ENCODE measurements at places on chromosomes 4 and X.

GRCh38 chr4:70197842-70198241, 2.3 kb downstream of the ODAM start:
- no peak for DNase-seq

GRCh38 chr4:71711985-71712348, 71.9 kb downstream of the GC start:
- no peak for DNase-seq

DNA sequence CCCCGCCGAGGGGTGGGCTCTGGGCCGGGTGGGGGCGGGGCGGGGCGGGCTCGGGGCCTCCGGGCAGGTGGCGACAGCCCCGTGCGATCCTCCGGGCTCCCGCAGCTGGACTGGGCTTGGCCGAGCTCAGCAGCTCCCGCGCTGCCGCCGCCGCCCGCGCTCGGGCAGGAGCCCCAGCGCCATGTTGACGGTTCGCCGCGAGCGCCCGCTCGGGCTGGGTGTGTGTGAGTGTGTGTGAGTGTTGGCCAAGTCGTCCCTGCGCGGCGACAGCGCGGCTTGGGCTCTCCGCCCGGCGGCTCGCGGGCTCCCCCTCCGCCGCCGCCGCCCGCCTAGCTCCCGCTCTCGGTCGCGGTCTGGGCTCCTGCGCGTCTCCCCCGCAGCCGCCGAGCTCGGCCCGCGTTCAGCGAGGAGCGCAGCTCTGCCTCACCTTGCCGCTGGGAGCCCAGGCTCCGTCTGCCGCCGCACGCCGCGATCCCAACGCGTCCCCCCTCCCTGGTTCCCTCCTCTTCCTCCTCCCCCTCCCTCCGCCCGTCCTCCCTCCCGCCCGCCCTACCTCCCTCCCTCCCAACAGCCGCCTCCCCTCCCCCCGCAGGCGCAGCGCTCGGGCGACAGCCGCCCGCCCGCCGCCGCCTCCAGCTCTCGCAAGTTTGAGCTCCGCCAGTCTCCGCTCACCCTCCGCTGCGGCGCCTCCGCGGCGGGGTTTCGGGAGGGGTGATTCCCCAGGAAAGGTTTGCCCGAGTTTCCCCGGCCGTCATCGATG, at the start of gene BCOR:
BCOR (minus strand) TSS at position 455 of the 760 bp plus-strand sequence. CDS start 20,029 bp downstream, outside the sequence.
- DNase-seq: peak; percentile 79

- DNase-seq: no peak
These were observed 95.4 kb upstream of the FRG1 start for GRCh38 chr4:189845145-189845846.

GRCh38 chrX:137743414-137743813, 177.5 kb downstream of the ZIC3 start:
- no peak for DNase-seq

- no peak for DNase-seq
These were observed 12.2 kb upstream of the SYP start for GRCh38 chrX:49212209-49212608.

GRCh38 chr4:80878218-80878617, 152.3 kb upstream of the BMP3 start:
- DNase-seq: no peak

DNA sequence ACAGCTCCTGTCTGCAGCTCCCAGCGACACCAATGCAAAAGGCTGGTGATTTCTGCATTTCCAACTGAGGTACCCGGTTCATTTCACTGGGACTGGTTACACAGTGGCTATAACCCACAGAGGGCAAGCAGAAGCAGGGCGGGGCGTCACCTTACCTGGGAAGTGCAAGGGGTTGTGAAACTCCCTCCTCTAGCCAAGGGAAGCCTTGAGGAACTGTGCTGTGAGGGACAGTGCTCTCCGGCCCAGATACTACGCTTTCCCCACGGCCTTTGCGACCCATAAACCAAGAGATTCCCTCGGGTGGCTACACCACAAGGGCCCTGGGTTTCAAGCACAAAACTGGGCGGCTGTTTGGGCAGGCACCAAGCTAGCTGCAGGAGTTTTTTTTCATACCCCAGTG, 218.9 kb downstream of the PPP3CA start:
- DNase-seq: no peak

GRCh38 chrX:69615779-69616456, at the start of gene EDA:
Gene EDA (plus strand): TSS chrX:69616113.
- DNase-seq: peak; percentile 67

DNA sequence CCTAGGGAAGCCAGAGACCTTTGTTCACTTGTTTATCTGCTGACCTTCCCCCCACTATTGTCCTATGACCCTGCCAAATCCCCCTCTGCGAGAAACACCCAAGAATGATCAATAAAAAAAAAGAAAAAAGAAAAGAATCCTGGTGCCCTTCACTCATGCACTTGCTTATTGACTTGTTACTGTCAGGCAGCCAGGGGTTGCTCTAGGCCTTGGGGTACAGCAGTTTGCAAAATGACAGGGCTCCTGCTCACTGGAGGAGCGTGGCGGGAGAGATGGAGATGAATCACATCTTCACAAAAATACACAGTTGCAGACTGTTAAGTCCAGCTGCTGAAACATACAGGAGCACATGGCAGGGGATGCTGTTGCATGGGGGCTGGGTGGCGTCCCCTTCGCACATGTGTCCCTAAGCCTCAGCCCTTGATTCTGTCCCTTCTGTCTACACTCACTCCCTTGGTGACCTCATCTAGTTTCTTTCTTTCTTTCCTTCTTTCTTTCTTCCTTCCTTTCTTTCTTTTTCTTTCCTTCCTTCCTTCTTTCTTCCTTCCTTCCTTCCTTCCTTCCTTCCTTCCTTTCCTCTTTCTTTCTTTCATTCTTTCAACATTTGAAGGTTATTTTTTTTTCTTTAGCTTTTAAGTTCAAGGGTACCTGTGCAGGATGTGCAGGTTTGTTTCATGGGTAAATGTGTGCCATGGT, 16.9 kb upstream of the TMEM271 start:
- no peak for DNase-seq

DNA sequence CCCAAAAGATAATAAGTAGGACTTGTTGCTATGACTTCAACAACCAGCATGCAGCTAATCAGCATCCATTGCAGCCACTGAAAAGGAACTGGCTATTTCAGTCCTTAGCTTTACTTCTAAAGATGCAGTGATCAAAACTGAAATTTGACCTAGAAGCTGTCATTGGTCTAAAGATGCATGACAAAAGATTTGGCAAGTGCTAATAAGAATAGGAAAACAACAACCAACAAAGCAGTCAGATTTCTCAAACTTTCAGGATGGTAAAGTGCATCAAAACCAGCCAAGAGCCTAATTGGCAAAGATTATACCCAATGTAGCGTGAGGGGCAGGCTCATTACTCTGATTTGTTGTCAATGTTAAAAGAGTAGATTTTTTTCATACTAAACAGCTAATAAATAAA, 77.1 kb upstream of the WDR17 start:
- DNase-seq: no peak

DNA sequence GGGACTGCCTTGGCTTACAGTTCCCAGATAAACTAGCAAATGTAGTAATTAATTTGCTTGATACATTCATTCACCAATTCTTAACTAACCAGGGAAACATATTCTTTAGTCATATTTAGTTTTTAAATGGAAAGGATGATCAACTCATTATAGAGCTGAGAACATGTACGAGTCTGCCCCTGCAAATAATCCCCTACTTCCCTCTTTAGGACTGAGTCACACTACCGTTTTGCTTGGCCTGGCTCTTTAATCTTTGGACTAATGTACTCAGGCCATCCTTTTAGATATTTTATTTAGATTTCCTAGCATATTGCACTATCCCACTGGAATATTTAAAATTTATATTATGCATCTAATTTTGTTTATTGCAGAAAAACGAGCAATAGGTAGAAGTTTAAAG, 105.5 kb upstream of the LCORL start:
- no peak for DNase-seq

DNA sequence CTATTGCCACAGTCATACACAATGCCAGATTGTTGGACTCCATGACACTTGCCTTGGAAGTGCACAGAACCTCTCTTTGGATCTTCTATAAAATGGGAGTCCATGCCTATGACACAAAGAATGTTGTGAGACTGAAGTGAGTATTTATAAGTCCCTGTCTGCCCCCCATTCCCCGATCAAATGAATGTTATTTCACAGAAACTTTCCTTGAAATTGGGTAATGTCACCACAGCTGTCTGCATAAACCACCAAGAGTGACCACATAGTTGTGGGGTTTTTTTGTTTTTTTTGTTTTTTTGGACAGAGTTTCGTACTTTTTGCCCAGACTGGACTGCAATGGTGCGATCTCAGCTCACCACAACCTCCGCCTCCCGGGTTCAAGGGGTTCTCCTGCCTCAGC, 27.1 kb upstream of the REST start:
- no peak for DNase-seq

- no peak for DNase-seq
These were observed 64.2 kb upstream of the BEND4 start for GRCh38 chr4:42216664-42217063.

DNA sequence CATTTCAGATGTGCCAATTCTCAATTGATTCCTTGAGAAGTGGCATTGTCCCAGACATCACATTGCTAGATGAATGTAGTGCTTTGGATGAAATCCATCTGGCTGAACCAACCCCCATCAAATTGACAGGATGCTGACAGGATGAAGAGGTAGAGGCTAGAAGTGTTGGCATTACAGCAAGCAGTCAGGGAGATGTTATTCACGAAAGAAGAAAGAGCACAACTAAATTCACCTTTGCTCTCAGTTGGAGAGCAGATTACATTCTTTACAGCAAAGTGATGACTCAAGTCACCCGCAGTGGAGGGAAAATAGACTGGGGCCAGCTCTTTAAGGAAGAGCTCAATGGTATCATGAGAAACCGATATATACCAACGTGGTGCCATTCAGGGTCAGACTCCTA, 259.6 kb downstream of the C4orf33 start:
- DNase-seq: no peak

DNA sequence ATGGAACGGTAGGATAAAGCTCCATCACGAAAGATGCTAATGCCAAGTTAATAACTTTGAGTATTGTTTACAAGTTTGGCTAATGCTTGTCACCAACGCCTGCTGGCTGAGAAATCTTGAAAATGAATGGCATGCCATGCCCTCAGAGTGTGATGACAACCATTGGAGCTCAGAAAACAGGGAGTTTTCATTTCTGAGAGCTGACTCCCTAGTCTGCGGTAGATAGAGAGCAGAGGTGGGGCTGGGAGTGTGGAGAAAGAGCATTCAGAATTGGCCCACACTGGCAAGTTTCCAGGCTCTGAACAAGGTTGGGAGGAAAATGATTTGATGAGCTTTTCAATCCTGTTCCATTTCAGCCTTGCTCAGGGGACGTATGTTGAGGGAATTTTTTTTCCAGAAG, 183.9 kb downstream of the CPEB2 start:
- no peak for DNase-seq

DNA sequence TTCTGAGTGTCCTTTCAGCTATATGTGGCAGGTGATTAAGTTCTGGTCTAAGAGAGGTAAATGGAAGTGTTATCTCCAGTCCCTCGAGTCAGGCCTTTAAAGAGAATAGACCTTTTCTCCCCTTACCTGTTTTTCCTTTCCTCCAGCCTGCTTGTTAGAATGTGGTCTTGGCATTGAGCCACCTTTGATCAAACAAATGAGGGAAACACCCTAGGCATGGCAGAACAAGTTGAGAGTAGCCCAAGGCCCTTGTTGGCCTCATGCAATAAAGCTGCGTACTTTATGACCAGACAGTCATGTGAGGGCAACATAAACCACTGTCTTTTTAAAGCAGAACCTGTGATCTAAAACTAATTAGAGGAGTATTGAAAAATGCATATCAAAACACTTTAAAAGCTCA, 13.2 kb upstream of the IL13RA2 start:
- no peak for DNase-seq

GRCh38 chr4:104022226-104022625, 302.4 kb upstream of the TACR3 start:
- DNase-seq: no peak

DNA sequence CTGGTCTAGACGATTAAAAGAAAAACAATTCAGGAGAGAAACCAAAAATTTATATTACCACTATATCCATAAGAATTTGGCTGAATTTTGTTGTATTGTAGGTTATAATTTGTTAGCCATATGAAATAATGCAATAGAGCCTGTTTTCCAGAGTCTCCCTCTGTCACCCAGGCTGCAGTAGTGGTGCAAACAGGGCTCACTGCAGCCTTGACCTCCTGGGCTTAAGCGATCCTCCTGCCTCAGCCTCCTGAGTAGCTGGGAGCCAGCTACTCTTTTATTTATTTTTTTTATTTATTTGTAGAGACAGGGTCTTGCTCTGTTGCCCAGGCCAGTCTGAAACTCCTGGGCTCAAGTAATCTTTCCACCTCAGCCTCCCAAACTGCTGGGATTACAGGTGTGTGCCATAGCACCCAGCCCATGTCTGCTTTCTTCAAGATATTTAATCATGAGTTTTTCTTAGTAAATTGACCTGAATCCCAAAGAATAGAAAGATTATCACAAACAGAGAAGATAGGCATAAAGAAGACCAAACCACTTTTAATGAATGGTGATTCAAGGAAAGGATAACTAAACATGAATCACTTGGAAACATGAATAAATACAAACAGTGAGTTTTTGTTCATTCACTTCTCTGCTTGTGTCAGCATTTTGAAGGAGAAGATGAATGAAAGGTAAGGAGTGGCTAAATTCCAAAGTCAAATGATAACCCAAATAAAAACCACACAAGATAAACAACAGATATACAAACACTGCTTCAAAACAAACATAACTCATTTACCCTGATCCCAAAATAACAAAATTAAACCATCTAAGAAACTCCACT, 82.1 kb downstream of the PPP3CA start:
- no peak for DNase-seq

GRCh38 chrX:39808471-39808917, 289.3 kb downstream of the BCOR start:
- DNase-seq: no peak

- DNase-seq: no peak
These were observed 7.6 kb downstream of the PDE6B start for GRCh38 chr4:632926-633325.

- no peak for DNase-seq
These were observed 1233.8 kb downstream of the NLGN4X start for GRCh38 chrX:4994855-4995254.

DNA sequence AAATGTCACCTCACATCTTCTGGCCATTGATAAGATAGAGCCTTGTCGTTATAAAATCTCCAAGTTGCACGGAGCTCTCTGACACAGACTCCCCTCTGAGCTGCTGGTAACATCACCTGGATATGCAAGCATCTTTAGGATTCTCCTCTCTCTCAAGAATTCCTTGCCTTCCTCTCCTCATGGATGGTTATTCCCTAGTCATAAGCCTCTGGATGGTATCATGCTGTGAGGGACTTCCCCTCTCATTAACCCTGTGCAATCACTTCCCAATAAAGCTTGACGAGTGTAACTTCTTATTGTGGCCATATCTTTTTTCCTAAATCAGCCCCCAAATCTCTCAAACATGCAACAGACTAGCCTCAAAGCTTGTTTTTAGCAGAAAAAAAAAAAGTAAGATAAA, 1057.0 kb upstream of the SLIT2 start:
- DNase-seq: no peak

Measured in activated CD4-positive, alpha-beta T cell treated with anti-CD3 and anti-CD28 coated beads, Interleukin-2, amount 50 U/mL, for 16 hours (primary cell).